ENCODE measurements at places on chromosomes 12 and 14.

- no peak for DNase-seq
Observed at GRCh38 chr12:86526060-86526595, 269.9 kb upstream of the MGAT4C start.

- DNase-seq = no peak
Observed at GRCh38 chr14:102079700-102079979, 7.2 kb downstream of the HSP90AA1 start.

DNA sequence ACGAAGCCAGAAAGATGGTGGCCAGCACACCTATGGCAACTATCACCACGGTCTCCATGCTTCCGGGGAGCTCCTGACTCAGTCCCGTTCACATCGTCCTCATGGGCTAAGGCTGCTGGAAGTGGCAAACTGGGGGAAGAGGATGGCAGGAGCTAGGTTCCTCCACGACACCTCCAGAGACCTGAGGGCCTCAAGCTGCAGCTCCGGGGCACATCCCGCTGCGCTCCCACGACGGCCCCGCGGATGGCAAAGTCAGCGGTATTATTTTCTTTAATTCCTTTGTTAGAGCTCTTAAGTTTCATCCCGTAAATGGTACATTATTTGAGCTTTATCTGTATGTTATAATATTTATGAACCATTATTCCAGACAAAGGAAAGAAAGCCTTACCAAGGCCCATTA is 190.5 kb downstream of the DACT1 start:
- DNase-seq = no peak

DNA sequence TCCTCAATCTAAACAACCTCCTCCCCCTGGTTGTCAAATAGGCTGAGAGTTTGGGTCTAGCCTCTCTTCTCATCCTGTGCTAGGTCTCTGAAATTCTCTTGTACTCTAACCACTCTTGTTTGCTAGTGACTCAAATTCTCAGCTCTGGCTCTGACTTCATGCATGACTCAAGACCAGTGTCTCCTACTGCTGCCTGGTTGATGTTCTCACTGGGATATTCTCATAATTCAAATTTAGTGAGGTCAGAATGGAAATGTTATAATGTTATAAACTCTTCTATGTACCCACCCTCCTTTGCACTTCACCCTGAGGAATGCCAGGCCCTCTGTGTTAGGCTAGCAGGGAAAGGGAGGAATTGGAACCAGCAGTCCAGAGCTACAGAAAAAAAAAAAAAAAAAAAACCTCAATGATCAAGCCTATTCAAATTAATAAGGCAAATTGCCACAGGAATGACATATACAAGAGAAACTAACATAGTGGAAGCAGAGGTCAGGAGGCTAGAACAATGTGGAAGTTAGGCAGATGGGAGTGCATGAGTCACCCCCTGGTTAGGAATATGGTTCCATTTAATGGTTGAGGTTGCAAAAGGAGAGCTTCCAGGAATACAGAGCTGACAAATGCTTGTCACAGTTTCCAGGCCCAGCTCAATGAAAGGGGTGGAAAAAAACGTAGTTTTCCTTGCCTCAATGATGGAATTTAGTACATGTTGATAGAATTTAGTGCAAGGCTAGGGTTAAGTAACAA is 459.5 kb downstream of the RMST start:
- DNase-seq = peak; percentile 3

- peak; percentile 77 for DNase-seq
Observed at GRCh38 chr12:8077207-8077606, 4.9 kb upstream of the NECAP1 start.

GRCh38 chr14:50978529-50978871 is 34.2 kb upstream of the PYGL start:
- no peak for DNase-seq

DNA sequence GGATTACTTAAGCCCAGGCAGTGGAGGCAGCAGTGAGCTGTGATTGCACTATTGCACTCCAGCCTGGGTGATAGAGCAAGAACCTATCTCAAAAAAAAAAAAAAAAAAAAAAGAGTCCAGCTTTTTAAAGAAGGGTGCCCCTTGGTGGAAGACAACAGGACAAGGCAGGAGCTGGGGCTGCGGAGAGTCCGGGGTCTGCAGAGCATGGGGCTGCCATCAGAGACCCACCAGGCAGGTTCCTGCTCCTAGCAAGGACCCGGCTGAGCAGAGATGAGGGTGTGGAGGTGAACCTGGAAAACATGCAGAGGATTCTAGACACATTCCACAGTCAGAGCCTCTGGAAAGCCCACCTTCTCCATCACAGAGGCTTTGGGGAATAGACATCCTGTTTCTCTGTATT is 21.0 kb upstream of the CIPC start:
- no peak for DNase-seq

DNA sequence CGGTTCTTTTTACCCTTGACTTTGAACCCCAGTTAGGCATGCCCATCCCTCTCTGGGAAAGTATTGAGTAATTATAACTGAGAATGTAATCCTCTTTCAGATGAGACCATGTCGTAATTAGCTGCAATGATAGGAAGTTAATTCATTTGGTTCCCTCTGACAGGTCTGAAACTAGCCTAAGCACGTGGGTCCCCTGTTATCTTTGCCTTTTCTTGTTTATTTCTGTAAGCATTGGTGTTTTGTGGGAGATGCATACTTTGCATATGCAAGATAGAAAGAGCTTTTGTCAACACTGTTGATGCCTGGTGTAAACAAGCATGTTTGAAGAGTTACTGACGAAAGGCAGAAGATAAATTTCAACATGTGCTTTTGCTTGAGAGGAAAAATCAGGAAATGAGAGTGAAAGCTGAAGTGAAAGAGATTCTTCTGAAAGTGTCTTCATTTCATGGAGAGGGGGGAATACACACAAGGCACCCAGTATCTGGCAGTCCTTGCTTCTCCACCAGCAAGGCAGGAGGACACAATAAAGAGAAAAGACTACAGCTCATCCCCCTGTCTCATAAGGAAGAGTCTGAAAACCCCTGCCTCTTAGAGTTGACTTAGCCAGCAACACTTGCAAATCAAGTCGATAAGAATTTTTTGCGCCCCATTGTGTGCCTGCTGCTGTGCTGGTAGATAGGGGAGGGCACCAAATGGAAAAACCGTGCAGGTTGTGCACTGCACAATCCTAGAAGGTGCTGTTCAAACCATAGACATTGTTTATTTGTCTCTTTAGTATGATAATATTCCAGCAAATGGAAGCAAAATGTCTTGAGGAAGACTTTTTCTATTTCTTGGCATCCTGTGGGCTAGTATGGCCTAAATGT is 77.8 kb downstream of the SLC24A4 start:
- peak; percentile 89 for DNase-seq

DNA sequence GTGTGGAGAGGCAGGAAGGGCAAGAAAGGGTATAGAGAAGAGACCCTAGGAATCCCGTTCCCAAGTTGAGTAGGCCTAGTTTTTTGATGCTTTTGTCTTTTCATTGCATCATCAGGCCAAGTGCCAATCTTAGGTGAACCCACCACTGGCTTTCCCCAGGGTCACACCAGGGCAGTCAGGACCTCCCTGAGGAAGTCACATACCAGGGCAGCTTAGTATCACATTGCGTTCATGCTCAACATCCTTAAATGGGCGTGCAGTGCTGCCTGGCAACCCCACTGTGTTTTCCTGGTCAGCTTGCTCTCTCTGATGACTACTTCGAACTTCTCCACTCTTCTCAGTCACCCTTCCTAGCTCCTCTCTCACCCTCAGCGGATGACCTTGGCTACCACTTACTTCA is 9.0 kb downstream of the ASIC1 start:
- DNase-seq = peak; percentile 80

GRCh38 chr12:123877968-123878367 is 94.7 kb downstream of the CCDC92 start:
- DNase-seq = peak; percentile 33

DNA sequence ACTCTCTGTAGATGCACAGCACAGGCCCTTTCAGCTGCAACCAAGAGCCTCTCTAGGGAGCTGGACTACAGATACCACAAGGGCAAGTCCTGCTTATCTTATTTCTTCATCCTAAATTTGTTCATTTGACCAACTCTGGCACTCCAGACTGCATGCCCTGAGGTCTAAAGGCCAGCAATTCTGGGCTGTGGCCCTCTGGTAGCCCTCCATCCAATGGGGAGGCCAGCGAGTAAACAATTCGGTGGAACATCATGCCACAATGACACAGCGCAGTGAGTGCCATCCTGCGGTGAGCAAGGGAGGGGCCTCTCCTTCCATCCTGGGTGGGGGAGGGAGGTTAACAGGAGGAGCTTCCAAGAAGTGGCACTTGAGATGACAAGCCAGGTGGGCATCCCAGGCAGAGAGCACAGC is 652 bp upstream of the SELPLG start:
- DNase-seq = peak; percentile 58

- DNase-seq = no peak
Observed at GRCh38 chr12:24421759-24422158, 472.3 kb upstream of the SOX5 start.

DNA sequence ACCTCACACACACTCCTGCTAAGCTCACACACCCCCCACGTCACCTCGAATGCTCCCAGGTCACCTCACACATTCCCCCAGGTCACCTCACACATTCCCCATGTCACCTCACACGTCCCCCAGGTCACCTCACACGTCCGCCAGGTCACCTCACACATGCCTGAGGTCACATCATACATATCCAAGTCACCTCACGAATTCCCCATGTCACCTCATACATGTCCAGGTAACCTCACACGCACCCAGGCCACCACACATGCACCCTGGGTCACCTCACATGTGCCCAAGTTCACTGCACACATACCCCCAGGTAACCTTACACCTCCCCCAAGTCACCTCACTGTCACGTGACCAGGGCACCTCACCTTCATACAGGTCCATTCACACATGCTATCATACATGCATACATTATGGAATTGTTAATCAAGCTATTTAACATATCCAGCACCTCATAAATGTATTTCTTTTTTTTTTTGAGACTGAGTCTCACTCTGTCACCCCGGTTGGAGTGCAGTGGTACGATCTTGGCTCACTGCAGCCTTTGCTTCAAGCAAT is 640.3 kb downstream of the TMEM121 start:
- DNase-seq = no peak

Measured in suppressor macrophage treated with lipopolysaccharide for 1 hour (primary cell).